ENCODE measurements at places on chromosomes 5 and 9.

DNA sequence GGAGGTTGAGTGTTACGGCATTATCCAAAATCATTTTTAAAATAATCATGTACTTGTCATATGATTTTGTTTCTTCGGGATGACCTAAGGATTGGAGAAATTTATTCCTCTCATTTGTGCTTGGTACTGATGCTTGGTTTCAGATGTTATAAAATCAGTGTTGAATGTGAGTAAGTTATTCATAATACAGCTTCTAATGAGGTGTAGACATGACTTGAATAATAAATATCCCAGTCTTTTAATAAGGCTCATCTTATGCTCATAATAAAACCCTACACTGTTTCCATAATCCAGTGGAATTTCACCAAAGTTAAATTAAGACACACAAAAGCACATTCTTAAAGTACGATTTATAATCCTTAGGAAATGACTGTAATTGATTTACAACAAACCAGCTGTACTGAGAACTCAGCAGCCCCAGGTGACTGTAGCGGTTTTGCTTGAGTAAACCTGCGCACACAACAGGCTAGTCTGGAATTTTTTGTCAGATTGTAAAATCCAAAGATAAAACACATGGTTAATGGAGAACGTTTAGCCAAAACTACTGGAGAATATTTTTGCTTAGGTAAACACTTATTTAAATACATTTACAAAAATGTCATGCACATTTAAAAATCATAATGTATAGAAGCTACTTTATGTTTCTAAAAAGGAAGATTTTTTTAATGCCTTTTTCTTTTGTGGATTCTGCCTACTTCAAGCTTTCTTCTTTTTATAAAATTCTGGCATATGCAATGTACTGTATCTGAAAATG, 609.8 kb upstream of the GRAMD2B start:
- no peak for DNase-seq

DNA sequence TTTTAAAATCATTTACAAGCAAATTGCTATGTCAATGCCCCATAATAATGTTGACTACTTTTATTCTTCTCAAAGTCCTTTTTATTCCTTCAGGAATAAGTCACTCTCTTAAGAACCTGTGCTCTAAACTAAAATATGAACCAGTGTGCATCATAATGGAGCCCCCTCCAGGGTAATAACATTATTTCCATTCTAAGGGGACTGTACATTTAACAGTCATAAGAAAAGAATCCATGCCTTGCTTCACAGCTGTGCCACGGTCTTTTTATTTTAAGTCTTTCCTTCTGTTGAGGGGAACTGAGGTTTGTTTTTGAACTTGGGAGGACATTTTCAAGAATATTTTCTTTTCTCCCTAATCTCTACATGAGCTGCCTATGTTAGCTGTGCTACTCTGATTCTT, 297.6 kb downstream of the MAN2A1 start:
- no peak for DNase-seq

GRCh38 chr9:138117101-138117750, 239.6 kb downstream of the CACNA1B start:
- DNase-seq: no peak

DNA sequence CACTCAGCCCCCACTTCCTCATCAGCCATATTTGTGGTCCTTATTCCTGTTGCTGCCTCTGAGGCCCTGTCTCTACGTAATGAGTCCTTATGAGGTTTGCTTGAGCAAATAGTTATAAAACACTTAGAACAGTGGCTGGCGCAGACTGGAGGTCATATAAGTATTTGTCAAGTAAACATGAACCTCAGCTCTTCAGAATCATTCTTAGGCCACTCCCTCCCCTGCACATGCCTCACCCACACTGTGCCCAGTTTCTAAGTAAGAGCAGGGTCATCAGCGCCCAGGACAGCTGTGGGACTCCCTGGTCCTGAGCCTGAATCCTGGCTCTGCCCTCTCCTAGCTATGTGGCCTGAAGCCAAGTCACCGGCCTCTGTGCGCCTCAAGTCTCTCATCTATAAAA, 4.0 kb downstream of the ST6GALNAC4 start:
- DNase-seq: no peak

- no peak for DNase-seq
Measured at GRCh38 chr5:108420158-108420557, 38.3 kb upstream of the FBXL17 start.

GRCh38 chr9:98162613-98163012, 29.8 kb downstream of the CORO2A start:
- no peak for DNase-seq

- peak; percentile 23 for DNase-seq
Measured at GRCh38 chr9:10366171-10366779, 246.5 kb downstream of the PTPRD start.
